ENCODE measurements at places on chromosomes 1 and 21.

GRCh38 chr1:43632135-43632670, 17.7 kb upstream of the KDM4A start:
- no peak for DNase-seq

GRCh38 chr1:227764019-227764391, 28.8 kb downstream of the SNAP47 start:
- DNase-seq = no peak

GRCh38 chr1:119254067-119254720, 113.7 kb upstream of the WARS2 start:
- no peak for DNase-seq

- no peak for DNase-seq
Observed at GRCh38 chr1:192958350-192958749, 100.8 kb downstream of the UCHL5 start.

- no peak for DNase-seq
Observed at GRCh38 chr1:157030728-157031127, 14.8 kb downstream of the ARHGEF11 start.

GRCh38 chr21:38982096-38982495, 176.4 kb downstream of the ETS2 start:
- DNase-seq = no peak

GRCh38 chr1:243957141-243957540, 93.9 kb upstream of the ZBTB18 start:
- no peak for DNase-seq

All from stimulated activated CD4-positive, alpha-beta T cell treated with anti-CD3 and anti-CD28 coated beads, Interleukin-1b, Interleukin-23, amount 100 ng/mL, for 48 hours (primary cell).